GM13976 (cell line): ENCODE measurements at places on chromosomes 16 and 17.

GRCh38 chr16:81879625-81880024, 100.5 kb downstream of the PLCG2 start:
- no peak for DNase-seq

DNA sequence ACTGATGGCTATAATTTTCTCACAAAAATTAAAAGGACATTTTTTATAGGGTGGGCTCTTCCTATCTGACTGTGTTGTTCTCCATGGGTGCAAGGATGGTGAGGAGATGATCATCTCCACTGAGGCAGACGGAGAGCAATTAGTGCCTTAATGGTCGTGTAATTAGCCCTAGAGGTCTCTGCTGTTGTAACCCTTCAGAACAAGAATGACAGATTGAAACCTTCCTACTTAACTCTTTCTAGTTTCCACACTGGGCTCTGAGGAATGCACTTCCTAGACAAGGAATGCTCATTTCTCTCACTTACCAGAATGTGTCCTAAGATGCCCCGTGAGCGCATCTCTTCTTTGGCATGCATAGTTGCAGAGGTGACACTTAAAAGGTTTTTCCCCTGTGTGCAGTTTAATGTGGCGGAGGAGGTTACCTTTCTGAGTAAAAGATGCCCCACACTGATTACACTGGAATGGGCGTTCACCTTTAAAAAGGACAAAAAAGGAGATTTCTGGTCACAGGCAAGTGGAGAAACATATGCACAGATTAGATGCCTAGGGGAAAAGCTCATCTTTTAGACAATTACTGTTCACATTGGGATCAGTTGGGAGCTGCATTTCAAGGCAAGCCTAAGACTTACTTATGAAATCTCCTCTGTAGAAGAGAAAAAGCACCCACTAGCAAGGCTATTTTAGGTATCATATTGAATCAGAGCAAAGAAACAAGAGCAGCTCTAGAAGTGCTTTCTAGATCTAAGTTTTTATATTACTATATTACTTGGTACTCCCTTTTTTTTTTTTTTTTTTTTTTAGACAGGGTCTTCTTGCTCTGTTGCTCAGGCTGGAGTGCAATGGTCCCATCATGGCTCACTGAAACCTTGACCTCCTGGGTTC, 53.6 kb downstream of the GRB7 start:
- DNase-seq = no peak

- no peak for DNase-seq
Observed at GRCh38 chr17:21240369-21241055, 12.7 kb downstream of the NATD1 start.

DNA sequence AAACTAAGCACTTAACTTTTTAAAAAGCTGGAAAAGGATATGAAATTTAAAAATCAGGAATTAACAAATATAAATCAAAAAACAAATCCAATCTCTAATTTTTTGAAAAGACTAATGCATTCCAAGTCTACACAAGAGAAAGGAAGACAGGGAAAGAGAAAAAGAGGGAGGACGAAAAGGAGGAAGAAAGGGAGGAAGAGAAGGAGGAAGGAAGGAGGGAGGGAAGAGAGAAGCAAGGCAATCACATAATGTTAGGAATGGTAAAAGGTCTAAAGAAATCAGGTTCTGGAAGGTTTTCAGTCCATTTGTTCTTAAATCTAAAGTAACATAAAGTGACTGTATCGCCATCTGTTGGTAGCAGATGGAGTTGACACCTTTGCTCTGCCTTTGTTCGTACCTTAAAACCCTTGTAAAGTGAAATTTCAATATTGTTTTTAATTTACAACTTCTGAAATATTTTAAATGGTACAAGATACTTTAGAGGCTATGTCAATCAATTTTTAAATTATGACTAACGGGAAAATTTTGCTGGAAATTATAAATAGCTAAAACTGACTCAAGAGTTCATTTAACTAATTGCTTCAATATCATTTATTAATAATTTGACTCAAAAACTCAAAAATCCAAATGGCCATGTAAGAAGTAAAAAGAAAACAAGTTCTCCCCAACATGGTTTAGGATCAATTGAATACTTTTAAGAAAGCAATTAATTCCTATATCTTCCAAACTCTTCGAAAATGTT, 20.4 kb upstream of the CDYL2 start:
- peak; percentile 47 for DNase-seq

DNA sequence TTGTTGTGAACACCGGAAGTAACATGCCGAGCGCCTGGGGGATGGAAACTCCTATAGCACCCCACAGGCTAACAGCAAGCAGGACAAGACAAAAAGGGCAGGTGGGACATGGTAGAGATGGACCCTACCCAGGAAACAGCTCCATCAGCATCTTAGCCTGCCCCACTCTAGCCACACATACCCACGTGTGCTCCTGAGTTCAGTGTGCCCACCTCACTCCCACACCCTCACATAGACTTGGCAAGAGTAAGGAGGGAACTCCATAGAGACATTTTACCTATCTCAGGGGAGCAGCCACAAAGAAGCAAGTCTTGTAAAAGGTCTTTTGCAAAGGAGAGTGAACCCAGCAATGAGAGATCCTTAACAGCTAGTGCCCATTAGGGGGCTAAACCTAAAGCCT, 37.8 kb upstream of the CACNG3 start:
- DNase-seq = no peak

DNA sequence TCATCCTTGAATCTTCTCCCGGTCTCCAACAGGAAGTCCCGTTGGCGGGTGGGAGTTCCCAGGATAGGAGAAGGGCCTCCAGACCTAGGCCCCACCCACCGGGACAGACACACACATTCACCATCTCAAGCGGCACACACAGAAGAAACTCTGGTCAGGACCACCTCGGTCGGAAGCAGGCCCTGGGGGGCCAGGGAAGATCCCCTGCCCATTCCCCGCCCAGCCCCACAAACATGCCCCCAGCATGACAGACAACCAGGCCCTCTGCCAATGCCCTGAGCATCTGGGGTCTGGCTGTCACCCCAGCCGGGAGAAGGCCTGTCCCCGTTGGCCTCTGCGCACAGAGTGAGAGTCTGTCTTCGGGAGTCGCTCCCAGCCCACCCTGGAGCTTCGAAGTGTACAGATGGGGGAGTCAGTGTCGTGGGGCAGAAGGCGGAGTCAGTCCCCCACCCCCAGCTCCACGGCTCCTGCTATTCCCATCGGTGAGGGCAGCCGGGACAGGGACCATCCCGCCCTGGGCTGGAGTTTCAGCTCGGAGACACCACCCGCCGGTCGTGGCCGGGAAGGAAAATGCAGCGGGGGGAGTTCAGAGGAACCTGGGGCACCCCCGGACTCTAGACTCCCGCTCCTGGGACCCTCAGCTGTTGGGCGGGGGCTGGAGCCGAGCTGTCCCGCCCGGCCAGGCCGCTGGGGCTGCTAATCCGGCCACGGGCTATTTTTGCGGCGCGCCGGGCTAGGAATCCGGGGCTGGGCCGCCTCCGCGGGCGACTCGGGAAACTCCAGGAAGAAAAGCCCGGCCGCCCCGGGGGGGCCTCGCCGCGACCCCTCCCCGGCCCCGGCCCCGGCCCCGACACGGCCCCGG, 660 bp downstream of the RHBDF1 start:
- no peak for DNase-seq

DNA sequence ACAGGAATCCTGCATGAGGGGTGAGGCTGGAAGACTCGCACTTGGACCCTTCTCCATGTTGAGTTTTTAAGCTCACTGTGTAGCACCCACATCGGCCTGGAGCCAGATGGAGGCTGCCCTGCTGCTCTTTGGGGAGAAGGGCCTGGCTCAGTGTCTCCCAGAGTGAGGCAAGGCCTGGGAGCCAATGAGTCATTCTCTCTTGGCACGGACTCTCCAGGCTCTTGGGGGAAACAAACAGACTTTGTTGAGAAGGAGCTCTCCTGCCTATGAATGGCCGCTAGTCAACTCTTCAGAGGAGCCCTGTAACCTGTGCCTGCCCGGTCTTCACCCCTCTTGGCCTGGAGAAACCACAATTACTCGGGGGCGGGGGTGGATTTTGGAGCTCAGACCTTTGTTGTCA, 50.8 kb upstream of the MAF start:
- DNase-seq = no peak

DNA sequence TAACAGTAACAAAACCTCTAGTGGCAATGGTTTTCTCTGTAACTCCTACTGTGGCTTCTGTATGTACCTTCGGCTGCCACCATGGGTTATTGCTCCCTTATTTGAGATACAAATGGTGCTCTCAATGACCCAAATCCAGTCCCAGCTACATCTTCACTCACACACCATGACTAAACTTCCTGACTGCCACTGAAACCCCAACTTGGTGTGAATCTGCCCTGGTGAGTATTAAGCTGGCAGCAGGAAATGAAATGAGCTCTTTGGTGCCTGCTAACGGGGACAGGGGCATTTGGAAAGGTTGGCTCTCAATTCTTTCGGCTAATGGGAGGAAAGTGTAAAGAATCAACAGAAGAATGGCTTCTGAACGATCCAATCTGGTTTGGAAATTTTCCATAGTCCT, 7.5 kb upstream of the SLC35B1 start:
- no peak for DNase-seq

- no peak for DNase-seq
Observed at GRCh38 chr17:17346428-17347233, 43.5 kb downstream of the NT5M start.

GRCh38 chr16:75121949-75122568, 5.5 kb upstream of the LDHD start:
- no peak for DNase-seq

- DNase-seq = no peak
Observed at GRCh38 chr16:15613676-15614075, 29.3 kb downstream of the MARF1 start.

- DNase-seq = no peak
Observed at GRCh38 chr17:19865021-19865420, 2.7 kb downstream of the ULK2 start.

GRCh38 chr17:5077781-5078105, 524 bp upstream of the ZFP3 start:
- no peak for DNase-seq

DNA sequence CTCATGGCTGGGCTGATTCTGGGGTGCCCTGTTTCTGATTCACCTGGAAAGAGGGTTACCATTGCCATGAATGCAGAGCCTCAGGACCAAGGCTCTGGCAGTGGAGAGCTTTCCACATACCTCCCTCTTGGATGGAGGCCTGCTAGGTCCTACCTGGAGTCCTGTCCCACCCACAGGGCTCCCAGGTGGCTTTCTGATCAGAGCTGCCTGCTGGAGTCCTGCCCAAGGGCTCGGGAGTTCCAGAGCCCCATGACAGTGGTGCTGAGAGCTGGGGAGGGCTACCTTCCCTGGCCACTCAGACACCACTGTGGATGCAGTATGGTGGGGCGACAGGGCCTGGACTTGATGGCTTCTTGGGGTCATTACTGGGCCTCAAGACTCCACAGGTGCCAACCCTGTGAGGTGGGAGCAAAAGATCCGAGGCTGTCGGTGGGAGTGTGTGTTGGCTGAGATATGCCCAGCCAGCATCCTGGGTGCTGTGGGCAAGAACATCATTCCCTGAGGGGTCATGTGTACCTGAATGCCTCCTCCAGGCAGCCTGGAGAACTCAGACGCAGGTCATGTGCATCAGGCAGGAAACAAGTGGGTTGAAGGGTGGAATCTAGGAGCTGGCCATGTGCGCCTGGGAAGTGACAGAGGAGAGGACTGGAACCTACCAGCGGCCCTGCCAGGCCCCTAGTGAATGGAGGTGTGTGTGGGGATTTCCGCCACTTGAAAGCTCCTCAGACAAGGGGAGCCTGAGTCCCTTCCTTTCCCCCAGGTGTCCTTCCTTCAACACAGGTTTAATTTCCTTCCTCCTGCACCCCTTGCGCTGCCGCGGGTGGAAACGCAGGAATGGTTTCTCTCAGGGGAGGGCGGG, 2.3 kb upstream of the WNT3 start:
- DNase-seq = no peak

GRCh38 chr16:25171390-25171789, 45.4 kb upstream of the AQP8 start:
- DNase-seq = no peak

DNA sequence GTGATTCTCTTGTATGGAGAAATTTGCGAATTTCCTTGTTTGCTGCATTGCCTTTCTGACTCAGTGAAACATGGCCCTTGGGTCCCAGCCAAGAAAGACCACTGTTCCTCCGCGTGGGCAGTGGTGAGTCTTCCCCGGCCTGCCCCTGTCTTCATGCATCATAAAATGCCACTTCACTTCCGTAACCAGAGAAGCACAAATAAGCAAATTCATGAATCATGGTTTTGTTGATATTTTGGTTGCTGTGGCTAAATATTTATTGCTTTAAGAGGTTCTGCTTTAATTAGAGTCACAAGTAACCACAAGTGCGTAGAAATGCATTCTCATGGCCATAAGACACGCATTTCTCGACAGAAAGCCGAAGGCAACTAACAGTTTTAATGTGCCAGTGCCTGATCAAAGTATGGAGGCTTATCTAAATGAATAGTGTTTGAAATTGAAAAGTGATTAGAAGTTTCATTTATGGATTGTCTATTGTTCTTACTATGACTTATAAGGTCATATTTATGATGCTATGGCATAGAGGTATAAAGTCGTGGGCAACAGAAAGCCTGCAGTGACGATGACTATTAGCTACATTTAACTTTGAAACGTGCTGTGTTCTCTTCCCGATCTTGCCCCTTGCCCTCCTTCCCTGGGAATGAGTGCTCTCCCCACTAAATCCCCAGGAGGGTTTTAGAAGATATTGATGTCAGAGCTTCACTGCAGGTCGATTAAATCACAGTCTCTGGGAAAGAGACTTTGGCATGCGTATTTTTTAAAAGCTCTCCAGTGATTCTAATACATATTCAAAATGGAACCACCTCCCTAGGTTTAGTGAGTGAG, 76.0 kb downstream of the WIPI1 start:
- no peak for DNase-seq

- no peak for DNase-seq
Observed at GRCh38 chr17:61314368-61315078, 85.1 kb upstream of the TBX2 start.

GRCh38 chr17:68909066-68909465, 46.1 kb downstream of the ABCA8 start:
- peak; percentile 12 for DNase-seq

DNA sequence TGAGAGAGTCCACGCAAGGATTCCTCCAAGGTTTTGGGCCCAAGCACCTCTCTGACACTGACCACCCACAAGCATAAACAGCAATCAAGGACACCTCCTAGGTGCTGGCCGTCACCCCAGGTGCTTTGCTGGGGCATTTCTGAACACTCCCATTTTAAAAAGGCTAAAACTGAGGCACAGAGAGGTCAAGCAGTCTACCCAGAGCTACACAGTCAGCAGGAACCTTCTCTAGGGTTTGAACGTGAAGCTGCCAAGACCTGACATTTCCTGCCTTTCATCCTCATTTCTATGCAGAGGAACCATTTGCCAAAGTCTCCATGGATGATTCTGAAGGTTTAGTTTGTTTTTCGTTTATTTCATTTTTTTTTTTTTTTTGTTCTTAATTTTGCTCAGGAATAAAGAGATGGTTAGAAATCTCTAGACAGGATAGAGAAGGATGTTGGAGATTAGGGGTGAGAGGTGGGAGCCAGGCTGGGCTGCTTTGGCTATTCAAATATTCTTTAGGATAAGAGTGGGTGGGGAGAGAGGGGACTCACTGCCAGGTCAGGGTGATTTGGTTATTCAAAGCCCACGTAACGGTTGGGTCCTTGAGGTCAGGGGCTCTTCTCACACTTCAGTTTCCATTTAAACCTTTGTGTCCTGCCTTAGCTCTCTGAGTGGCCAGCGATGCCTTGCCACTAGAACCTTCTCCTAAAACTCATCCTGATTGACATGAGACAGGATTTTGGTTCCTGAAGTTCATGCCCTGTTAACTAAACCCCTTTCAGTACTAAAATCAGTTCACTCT, 6.2 kb downstream of the PLCG2 start:
- peak; percentile 55 for DNase-seq
